ENCODE measurements at places on chromosomes 5 and 9.

DNA sequence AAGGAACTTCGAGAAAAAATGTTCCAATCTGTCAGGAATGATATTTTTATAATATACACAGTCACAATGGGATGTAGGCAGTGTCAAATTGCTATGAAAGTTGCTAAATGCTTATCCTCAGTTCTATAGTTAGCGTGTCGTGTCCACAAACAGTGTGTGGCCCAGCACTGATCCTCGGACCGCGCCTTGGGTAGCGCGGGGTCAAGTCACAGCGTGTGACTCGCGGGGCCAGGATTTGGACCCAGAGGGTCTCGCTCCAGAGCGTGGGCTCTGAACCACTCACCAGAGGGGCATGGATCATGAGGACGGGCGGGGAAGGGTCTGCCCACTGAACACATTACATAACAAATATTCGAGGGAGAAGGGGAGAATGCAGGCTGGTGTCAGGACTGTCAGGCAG, 171.8 kb downstream of the C9orf50 start:
- DNase-seq: no peak

- DNase-seq: no peak
These were observed 4.7 kb downstream of the TNFSF8 start for GRCh38 chr9:114925672-114926071.

DNA sequence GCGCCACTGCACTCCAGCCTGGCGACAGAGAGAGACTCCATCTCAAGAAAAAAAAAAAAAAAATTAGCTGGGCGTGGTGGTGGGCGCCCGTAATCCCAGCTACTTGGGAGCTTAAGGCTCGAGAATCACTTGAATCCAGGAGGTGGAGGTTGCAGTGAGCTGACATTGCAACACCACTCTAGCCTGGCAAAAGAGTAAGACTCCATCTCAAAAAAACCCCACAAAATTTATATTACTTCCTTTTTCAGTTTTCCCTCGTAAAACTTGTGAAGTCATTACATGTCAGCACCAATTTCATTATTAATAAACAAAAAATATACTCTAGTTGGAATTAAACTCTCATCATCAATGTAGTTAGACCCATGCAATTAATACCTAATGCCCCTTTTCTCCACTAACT, 43.9 kb downstream of the SHLD3 start:
- DNase-seq: no peak

DNA sequence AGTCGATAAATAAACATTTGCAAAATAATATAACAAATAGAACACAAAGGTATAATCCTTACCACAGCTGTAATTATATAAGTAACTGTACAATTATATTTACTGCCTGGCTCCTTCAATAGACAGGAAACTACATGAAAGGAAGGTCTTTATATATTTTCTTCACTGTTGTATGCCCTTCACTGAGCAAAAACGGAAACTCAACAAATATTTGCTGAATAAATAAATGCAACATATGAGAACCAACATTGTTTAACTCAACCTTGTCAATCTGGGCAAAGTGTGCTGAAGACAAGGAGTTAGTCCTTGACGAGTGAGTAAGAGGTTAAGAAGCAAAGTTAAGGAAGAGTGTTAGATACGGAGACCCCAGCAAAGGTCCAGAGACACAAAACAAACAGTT, 22.6 kb downstream of the PSMD5 start:
- no peak for DNase-seq

DNA sequence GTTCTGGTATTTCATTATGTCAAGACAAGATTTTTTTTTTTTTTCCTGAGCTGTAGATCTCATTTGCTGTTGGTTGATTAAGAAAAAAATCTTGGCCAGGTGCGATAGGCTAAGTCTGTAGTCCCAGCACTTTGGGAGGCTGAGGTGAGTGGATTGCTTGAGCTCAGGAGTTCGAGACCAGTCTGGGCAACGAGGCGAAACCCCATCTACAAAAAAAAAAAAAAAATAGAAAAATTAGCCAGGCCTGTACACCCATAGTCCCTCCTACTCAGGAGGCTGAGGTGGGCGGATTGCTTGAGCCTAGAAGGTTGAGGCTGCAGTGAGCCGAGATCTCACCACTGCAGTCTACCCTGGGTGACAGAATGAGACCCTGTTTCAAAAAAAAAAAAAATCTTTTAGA, 12.2 kb downstream of the CDC42SE2 start:
- no peak for DNase-seq

DNA sequence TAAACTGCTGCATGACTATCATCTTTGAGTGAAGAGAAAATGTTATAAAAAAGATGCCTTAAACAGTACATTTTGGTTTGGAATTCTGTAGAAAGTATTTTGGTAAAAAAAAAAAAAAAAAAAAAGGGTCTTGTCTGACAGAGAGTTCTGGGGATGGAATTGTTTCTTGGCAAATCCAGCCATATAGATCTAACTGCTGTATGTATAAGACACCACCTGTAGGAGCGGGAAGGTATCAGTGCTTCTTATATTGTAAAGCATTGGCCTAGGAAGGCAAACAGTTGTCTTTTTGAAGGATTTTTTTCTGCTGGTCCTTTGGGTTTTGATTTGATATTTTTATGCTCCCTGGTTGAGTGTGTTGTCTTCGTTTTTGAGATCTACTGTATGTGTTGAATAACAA, 2.8 kb downstream of the PURA start:
- no peak for DNase-seq

- DNase-seq: no peak
These were observed 4.1 kb downstream of the TESK1 start for GRCh38 chr9:35609001-35609819.

DNA sequence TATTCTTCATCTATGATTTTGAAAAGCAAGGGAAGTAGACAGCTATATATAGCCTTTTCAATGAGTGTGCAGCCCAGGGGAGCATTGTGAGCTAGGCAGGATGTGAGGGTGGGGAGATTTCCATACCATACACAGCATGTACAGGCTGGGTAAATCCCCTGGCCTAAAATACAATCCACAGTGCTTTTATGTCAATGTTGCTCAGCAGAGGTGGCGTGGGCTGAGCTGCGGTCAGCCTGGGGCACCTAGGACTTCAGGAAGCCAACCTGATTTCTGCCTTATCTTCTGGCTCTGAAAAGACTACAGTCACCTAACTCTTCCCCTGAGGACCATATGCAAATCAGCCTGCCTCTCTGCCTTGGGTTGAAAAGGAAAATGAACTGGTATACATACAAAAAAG, 6.3 kb upstream of the GARIN3 start:
- DNase-seq: peak; percentile 89

DNA sequence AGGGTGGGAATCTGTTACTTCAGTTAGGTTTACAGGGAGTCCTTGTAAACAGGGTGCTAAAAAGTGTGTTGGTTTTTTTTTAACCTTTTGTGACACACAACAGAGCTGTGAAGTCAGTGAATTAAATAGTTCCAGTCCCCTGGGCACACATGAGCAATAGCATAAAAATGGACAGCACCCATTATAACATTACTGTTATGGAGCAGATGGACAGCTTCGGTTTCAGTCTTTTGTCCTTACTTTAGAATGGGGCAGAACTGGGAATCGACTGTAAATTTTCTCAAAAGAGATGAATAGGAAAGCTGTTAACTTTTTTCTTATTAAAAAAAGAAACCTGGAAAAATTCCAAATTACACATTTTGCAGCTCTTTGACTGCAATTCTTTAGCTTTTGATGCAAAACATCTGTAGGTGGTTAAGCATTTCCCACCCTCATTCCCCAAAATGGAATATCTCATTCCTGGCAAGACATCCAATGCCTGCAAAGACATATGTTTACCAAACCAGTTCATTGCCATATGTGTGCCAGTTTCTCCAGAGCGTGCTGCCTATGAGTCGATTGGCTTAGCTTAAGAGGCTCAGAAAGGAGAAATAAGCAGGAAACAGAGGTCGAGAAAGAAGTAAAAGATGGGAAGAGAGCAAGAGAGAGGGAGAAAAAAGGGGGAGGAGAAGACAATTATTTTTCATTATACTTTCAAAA, 212.3 kb upstream of the TMEM161B start:
- DNase-seq: no peak

- DNase-seq: no peak
These were observed 305.1 kb downstream of the PSAT1 start for GRCh38 chr9:78601957-78602565.

GRCh38 chr5:137609127-137609526, 110.0 kb upstream of the SPOCK1 start:
- no peak for DNase-seq

DNA sequence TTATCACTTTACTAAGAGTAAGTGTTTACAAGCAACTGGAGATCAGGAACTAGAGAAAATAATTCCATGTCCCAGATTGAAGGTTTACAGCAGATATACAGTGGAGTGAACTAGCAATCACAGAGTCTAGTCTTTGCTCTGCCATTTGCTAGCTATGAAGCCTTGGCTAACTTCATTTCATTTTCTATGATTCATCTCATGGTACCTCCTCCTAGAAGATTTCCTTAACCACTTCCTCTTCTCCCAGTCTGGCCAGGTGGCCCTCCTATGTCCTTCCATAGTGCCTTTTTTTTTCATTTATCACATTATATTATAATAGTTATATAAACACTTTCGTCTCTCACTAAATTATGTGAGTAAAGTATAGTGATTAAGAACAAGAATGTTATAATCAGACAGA, 52.1 kb downstream of the GRIA1 start:
- no peak for DNase-seq

DNA sequence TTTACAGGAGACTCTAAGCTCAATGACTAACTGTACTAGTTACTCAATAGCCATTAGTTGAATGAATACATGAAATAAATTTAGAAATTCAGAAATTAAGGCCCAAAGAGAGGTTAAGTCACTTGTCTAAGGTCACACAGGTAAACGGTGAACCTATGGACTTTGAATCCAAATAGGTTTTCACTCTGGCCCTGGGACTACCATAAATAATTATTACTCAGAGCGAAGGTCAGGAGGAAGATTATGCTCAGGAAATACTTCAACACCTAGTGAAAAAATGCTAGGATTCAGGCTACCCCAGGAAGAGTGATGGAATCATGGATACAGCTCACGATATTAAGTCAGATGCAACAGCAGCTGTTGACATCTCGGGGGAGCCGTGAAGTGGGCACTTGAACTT, 417.4 kb downstream of the GABRG2 start:
- DNase-seq: no peak

DNA sequence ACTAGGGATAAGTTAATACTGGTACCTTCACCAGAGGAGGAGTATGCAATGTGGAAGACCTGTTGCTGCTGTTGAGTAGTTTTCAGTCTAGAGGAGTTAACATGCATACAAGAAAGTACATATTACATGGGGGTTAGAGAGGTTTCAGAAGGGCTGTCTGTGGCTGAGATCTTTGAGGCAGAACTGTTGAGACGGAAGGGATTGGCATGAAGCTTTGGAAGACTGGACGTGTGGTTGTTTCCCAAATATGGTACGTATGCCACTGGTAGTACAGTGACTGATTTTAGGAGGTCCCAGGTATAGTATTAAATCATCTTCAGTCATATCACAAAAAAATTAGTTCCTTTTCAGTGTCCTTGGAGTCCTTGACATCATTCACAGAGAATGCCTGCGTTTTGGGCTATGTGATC, 17.6 kb downstream of the TNFAIP8 start:
- no peak for DNase-seq

DNA sequence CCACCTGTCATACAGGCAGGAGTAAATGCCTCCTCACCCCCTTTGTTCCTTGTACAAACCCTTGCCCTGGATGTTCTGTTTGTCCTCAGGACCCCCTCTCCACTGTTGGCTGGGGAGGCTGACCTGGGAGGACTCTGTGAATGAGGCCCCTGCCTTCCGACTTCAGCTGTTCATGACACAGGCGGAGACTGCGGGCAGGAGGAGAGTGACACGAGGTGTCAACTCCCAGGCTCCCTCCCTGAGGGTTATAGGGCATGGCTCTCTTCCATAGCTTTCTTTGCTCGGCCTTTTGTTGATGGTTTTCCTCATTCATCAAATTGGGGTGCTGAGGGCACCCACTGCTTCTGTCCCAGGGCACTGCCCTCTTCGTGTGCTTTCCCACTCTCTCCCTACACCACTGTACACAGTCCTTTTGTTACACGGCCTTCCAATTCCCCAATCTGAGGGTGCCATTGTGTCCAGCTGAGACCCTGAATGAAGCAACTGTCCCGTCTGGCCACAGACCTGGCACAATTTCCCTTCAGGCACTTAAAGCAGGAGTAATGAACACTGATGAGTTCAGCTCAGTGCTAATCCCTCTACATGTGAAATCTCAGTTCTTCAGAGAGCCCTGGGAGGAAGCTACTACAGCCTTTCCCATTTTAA, 33.8 kb downstream of the KCNIP1 start:
- no peak for DNase-seq

DNA sequence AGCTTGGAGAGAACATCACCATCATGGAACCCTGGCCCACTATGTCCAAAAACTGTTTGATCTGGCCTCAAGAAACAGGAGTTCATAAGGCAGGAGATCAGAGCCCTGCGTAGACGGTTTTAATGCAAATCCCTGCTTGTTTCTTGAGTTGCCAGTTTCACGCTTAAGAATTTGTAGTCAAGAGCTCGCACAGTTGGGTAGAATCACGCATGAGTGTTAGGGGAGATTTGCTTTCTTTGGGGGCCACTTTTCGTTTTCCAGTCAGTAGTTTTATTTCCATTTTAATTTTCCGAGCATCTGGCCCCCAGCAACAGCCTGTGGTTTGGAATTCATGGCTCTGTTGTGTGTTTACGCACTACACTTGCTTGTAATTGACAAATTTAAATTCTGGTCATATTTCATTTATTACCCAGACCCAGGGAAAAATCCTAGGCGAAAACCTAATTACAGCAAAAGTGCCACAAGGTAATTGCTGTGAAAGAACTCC, 6.6 kb upstream of the C5orf58 start:
- DNase-seq: no peak

DNA sequence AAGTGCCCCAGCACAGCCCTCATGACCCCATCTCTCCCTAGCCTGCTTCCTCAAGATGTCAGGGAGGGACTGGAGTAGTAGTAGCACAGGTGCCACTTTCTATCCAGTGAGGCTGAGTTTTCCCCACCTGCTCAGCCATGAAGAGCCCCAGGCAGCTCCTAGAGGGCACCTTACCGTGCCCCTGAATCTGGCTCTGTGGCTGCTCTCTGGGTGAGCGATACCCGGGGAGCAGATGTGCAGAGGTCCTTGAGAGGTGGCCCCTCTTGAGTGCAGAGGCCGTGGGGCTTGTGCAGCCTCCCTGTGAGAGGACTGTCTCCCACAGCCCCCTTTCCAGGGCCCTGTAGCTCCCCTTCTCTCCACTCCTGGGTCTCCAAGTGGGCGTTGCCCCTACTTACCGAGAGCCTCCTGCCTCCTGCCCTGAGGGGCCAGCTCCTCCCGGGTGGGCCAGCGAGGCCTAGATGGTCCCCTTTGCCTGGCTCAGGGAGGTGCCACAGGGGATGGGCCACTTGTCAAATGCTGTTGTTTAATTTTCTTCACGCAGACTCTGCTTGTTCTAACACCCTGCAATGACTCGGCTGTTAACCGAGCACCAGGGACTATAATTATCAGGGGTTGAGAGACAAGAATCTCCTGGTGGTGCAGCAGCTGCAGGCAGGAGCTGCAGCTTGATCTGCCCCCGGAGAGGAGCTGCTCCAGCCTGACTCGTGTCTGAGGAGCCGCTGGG, 29.6 kb upstream of the PITX1 start:
- no peak for DNase-seq

- no peak for DNase-seq
These were observed 277.4 kb downstream of the KIF4B start for GRCh38 chr5:155290937-155291336.

- no peak for DNase-seq
These were observed 133.7 kb upstream of the MAP1B start for GRCh38 chr5:71973563-71973962.
